Hypothalamus (tissue), 51 donors: ENCODE measurements at places on chromosomes 12 and 14.

DNA sequence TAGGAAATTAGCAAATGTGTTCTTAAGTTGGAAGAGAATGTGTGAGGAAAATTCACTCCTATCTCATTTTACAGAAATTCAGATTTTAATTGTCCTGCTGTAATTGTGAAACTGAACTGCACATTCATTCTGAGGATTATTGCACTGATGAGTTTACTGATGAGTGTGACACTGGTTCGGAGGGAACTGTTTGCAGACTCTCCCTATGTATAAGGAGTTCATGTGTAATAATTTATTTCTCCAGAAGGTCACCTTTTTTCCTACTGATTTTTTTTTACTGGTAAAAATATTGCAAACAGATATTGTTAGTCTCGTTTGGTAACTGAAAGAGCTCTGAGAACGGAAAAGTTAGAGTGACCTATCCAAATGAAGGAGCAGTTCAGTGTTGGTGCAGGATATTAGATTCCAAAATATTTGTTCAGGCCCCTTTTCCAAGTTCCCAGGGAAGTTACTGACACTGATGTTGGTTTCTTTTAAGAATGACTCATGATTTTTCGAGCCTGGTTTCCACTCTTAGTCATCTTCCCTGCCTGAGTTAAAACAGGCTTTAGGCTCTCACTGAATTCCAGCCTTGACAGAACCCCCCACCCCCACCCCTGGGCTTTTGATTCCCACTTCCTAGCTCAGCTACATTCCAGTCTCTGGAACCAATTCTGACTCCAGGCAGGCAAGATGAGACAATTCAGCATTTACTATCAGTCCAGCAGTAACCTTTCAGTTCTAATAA, 18.4 kb downstream of the ANO6 start:
- no peak for DNase-seq

DNA sequence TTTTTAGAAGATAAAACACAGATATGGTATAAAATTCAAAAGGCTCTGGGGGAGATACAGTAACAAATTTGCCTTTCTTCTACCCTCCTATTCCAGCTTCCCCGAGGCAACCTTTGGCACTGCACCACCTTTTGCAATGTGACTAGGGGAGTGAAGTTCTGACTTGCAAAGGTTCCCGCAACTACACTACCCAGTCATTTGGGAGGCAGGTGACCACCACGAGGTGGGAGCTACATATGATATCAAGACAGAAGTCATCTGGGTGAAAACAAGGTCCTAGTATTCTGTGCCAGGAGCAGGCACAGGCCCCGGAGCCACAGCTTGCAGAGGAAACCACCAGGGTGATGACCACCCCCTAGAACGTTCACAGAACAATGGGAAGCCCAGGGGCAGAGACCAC, 141.5 kb downstream of the TTC7B start:
- no peak for DNase-seq

DNA sequence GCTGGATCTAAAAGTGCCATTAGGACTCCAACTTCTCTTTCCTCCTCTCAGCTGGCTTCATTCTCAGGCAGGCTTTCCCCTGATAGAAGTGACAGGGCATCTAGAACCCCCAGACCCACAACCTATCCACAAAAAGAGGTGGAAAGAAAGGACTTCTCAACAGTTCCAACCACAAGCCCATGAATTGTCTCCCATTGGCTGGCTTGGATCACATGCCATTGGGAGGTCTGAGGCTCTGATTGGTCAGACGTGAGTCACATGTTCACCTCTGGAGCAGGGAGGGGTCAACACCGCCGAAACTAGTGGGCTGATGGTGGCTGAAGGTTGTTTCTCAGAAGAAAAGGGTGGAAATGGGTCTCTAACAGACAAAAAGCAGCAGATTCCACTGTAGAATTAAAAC, 47.2 kb downstream of the DRAM1 start:
- DNase-seq: no peak

GRCh38 chr14:45678163-45678562, 425.2 kb upstream of the MIS18BP1 start:
- DNase-seq: no peak

DNA sequence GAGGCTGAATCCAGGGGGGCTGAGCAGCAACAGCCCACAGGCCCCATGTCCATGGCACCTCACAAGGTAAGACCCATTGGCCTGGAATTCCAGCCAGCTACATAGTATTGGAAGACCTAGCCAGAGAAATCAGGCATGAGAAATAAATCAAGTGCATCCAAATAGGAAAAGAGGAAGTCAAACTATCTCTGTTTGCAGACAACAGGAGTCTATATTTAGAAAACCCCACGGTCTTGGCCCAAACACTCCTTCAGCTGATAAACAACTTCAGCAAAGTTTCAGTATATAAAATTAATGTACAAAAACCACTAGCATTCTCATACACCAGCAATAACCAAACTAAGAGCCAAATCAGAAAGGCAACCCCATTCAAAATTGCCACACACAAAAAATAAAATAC, 16.9 kb downstream of the PDE6H start:
- DNase-seq: no peak

- no peak for DNase-seq
Measured at GRCh38 chr14:41749429-41749828, 142.8 kb downstream of the LRFN5 start.

DNA sequence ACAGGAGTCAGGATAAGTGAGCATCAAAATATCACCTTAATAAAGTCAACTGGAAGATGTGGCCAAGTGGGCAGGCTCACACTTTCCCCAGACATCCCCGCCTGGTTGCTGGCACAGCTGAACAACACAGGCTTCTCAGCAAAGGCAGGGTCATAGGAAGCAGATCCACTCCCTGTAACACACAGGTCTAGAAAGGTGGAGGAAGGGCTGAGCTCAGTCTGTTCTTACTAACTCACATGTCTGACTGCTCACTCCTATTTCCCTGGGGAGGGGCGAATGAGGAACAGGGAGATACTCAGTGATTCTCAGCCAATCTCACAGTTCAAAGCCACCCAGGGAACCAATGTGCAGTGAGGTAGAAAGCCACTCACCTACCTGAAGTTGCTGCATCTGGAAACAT, 45.0 kb upstream of the AMN1 start:
- no peak for DNase-seq

- DNase-seq: no peak
Measured at GRCh38 chr14:85344171-85344570, 185.8 kb upstream of the FLRT2 start.

- no peak for DNase-seq
Measured at GRCh38 chr12:48866052-48866711, 512 bp upstream of the RND1 start.

DNA sequence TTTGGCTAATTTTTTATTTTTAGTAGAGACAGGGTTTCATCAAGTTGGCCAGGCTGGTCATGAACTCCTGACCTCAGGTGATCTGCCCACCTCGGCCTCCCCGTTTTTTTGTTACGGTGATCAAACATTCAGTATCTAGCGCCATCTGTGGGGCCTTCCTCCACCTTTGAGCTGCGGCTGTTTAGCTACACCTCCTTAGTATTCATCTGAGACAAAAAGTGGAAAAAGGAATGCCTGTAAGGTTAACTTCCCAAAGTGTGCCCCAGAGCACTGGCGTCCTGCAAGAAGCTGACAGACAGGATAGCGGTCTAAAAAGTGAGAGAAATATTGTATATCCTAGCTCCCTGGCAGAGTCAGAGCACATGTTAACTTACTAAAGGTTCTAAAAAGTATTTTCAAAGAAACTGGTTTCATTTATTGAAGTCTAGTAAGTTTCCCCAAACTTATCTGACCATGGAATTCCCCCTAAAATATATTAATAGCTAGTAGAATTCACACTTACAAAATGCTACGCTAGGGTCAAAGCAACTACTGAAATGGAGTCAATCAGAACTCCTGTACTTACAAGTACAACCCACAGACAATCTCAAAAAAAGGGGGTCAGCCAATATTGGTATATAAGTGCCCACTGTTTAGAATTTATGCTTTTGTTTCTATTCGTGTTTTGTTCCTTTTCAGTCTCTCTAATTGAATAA, 59.1 kb downstream of the DUSP16 start:
- no peak for DNase-seq

DNA sequence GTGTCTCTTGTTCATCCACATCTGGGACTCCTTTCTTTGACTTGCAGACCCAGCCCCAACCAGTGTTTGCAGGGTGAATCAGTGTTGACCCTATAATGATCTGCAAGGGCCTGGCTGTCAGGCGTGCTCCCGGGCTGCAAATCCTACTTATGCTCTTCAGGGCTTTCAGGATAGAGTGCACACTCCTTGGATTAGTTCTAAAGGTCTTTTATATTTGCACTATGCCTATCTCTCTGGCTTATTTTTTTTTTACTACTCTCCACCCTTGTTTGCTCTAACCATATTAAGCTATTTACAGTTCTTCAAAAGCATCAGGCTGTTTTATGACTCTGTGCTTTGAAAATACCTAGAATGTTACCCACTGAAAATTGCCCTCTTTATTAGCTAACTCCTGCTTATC, 4.3 kb upstream of the PRICKLE1 start:
- no peak for DNase-seq

- DNase-seq: no peak
Measured at GRCh38 chr14:99320105-99320572, 48.1 kb upstream of the BCL11B start.

DNA sequence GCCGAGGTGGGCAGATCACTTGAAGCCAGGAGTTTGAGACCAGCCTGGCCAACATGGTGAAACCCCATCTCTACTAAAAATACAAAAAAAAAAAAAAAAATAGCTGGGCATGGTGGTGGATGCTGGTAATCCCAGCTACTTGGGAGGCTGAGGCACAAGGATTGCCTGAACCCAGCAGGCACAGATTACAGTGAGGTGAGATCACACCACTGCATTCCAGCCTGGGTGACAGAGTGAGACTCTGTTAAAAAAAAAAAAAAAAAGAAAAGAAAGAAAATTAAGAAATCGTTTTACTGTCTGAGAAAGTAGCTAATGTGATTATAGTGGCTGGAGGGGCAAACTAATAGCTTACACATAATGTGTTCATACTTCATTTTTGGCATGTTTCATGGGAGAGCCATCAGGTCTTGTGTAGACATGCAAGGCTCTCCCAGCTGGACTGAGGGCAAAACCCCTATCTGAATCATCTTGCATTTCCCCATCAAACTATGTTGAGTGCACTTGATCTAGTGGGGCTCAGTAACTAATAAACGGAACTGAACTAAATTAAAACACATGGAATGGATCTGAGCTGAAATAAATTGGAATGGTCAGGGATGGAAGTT, 16.2 kb downstream of the KIF21A start:
- DNase-seq: no peak

DNA sequence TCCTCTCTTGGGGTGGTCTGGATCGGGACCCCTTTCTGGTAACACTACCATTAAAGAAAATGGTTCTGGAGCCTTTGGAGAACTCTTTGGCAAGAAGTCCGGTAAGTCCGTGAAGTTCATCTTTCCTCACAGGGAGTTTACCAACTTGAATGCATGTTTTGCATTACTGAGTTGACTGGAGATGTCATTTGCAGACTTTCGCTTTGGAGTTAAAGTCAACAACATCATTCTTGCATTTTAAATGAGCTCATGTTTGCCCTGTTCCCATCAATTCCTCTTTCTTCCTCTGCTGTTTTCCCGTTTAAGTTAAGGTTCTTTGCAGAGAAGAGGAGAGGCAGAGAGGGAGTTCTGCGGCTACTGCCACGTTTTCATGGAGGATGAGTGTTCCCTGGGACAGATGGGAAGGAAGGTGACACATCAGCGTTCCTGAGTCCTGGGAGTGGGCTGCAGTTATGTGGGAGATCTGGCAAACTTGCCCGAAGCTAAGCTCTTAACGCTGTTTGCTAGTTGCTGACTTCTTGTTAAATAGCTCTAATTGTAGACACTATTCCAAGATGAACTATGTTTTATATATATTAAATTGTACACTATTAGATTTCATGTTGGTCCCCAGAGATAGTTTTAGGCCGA, 18.8 kb upstream of the PRICKLE1 start:
- no peak for DNase-seq

- DNase-seq: no peak
Measured at GRCh38 chr14:26917086-26917485, 319.3 kb upstream of the NOVA1 start.

DNA sequence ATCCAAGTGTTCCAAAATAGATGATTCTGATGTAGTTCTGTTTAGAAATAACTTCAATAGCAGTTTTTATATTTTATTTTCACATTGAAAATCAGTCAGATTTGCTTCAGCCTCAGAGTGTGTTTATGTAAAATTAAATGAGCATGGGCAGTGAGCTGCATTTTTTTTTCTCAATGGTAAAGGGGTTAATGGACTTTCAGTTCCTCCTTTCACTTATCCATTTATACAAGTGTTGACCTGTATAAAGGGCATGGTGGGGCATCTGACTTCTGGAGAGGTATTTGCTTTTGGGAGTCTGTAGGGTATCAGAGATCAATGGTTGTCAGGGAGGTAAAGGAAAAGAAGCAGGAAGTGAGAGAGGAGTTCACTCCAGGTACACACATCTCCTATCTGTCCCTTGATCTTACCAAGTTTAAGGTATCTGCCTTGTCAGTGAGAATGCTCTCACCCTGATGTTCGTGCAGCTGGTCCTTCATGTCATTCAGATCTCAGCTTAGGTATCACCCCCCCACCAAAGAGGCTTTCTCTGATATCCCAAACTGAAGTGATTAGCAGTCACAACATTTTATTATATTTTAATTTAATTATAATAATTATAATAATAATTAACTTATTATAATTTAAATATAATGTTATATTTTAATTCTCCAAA, 181.6 kb upstream of the LMNTD1 start:
- no peak for DNase-seq

- no peak for DNase-seq
Measured at GRCh38 chr12:59637692-59638070, 41.9 kb downstream of the SLC16A7 start.

GRCh38 chr14:62663456-62663821, 381.8 kb downstream of the KCNH5 start:
- no peak for DNase-seq

DNA sequence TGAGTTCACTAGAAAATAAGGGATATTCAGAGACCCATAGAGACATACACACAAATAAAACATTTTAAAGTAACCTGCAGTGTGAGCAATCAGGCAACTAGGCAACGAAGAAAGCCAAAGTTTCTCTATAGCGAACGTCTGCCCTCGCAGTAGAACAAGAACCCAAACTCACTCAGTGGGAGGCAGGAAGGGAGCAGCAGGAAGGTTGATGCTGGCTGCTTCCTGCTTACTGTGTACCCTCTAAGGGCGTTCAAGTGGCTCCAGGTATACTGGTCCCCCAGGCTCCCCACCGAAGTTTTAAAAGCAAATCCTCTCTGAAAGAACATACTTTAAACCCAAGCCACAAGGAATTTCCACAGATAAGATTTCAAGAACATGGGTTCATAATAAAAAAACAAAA, 249.3 kb downstream of the FOXN3 start:
- DNase-seq: no peak
